ENCODE measurements at places on chromosomes 5 and 9. TPM values are rescaled to one million over a fixed set of nuclear protein-coding genes. Genes with fewer than 3 reads are reported as not detected.

The BOD1 gene
- total RNA-seq = 23.8 TPM

- DNase-seq = no peak
Measured at GRCh38 chr5:71891856-71892255, 172.8 kb downstream of the CARTPT start.

The OR2V2 gene
- not detected for total RNA-seq

GRCh38 chr5:169696621-169697510 lies 59.8 kb downstream of the DOCK2 start:
- no peak for DNase-seq

- DNase-seq = no peak
Measured at GRCh38 chr5:123104607-123105006, 15.6 kb downstream of the PRDM6 start.

GRCh38 chr9:99011161-99011709 lies 67.5 kb downstream of the COL15A1 start:
- DNase-seq = no peak

The FST gene
- 1.3 TPM for total RNA-seq

DNA sequence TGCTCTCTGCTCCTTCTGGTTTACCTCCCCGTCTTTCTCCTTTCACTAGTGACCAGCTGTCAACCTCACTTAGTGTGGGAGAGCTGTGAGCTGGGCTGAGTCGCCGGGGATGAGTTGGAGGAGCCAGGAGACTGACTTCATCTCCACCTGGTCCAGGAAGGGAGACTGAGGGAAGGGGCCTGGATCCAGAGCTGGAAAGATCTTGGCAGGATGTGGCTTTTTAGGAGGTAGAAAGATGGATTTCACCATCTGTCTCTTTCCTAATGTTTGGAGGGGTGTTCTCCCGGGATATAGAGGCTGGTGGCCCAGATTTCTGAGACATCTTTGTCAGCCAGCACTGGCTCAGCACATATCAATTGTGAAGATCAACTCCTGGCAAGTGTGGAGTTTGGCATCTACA lies 37.1 kb upstream of the TNC start:
- DNase-seq = no peak

GRCh38 chr5:75690669-75691068 lies 26.6 kb downstream of the POC5 start:
- no peak for DNase-seq

- DNase-seq = no peak
Measured at GRCh38 chr5:157294407-157295091, 28.6 kb downstream of the CYFIP2 start.

DNA sequence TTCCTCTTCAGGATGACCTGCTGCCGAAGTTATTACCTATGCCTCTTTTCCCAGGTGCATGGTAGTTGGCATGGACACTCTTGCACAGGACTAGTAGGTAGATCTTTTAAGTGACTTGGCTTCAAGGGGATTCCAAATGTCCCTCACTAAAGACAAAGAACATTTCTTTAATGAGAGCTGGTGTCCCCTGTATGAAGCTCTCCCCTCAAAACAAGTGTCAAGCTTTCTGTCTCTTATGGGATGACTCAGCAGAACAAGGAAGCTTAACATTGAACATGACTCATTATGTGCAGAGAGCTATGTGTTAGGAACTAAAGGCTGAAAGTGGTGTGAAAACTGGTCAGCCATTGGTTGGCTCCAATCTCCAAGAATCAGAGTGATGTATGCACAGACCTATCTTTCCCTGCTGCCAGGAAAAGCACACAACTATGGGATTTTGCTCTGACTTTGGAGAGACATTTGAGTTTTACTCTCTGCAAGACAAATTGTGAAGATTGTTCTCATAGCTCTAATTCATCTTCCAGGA lies 120.5 kb downstream of the PRDM6 start:
- no peak for DNase-seq

- no peak for DNase-seq
Measured at GRCh38 chr5:9787861-9788600, 157.9 kb upstream of the TAS2R1 start.

DNA sequence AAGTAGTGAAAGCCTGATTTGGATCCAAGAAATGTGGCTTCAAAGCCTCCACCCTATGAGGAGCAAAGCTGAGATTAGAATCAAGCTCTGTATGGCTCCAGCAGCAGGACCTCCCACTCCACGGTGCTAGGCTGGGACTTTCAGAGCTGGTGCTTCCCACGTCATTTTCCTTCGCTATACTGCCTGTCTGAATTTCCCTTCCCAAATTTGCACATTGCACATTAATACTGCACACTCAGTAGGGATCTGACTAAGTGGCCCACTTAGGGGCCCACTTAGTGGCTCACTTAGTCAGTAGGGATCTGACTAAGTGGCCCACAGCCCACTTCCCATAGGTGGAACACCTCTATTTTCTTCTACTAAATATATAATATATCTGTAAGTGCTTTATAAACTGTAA lies 14.1 kb upstream of the SPDL1 start:
- no peak for DNase-seq

DNA sequence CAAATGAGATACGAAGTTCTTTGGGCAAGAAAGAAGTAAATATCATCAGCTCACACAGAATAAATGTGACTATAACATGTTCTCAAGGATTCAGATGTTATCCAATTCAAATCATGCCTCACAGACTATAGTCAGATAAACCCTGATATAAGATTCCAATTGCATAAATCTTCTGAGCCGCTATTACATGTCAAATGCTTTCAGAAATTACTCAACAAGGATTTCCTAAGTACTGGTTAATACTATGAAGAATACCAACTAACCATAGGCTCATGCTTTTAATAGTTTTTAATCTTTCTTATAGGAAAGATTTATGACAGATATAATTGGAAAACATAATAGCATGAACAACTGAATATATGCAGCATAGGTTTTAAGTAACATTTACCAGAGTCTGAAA lies 73.6 kb downstream of the BAAT start:
- no peak for DNase-seq

DNA sequence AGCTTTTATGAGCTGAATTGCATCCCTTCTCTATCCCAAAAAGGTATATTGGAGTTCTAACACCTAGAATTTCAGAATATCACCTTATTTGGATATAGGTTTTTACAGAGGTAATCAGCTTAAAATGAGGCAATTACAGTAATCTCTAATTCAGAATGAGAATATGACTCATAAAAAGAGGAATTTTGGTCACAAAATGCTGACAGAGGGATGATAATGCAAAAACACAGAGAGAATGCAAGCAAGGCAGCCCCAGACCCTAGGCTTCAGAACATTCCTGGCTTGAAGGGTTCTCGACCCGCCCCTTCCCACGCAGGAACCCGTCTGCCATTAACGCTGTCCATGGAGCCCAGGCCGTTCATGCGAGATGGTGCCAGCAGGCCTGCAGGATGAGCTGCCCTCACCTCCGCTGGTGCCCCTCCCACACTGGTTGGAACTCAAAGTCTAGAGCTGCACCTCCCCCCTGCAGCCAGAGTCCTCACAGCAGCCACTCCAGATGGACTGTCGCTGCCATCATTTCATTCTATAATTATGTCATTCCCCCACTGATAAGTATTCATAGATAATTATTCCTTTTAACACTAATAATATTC lies 1173.4 kb upstream of the ACO1 start:
- no peak for DNase-seq

DNA sequence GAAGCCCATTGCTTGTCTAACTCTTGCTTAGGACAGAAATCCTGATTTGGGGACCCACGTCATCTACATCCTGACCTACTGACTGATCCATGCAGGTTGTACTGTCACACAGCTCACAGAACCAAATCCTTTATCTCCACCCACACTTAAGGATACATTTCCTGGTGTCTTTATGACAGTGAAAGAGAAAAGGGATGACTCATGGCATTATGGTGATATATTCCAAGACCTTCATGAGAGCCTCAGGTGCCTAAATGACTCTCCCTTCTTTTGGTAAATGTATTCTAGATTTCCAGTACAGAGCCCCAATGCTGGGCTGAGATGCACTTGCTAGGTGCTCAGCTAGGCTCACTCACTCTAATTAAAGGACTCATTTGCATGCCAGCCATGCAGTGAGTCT lies 26.0 kb upstream of the DMRT2 start:
- DNase-seq = no peak

The FRMPD1 gene
- total RNA-seq = not detected

DNA sequence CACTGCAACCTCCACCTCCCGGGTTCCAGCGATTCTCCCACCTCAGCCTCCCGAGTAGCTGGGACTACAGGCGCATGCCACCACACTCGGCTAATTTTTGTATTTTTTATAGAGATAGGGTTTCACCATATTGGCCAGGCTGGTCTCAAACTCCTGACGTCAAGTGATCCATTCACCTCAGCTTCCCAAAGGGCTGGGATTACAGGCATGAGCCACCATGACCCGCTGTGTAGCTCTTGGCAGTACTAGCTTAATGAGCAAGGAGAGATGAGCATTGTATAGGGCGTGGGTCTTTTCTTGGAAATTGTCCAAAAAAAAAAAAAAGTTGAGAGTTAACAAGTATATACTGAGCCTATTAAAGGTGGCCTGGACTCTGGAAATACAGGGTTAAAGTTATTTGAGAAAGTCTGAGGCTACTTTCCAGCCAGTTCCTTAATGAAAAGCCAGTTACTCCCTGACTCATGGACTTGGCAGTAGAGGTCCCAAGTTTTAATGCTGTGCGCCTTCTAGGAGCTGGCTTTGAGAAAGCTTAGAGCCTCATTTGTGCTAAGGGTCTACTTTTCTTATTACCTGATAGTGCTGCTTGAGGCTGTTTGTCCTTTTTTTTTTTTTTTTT lies 4.2 kb upstream of the FGF18 start:
- DNase-seq = no peak

- no peak for DNase-seq
Measured at GRCh38 chr9:104386425-104387069, 117.5 kb upstream of the OR13F1 start.

The DOCK2 gene
- total RNA-seq = 13.3 TPM

The FAM163B gene
- 0.27 TPM for total RNA-seq

DNA sequence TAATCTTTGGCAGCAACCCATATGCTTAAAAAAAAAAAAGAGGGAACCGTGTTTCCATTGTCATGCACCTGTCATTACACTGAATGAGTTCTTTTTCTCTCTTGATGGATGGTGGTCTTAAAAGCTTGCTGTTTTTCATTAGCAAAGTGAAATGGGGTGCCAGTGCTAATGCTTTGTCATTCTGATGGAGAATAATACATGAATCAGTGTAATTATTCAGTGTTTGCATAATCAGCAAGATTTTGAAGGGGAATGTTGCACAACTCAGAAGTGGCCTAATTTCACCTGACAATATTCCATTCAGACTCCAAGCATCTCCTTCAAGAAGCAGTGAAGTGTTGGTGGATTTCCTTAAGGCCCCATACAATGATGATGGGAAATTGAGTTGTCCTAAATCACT lies 38.1 kb downstream of the MAP1B start:
- DNase-seq = no peak

GRCh38 chr5:74275171-74275992 lies 365.1 kb downstream of the ENC1 start:
- no peak for DNase-seq

- no peak for DNase-seq
Measured at GRCh38 chr5:71786337-71787055, 67.4 kb downstream of the CARTPT start.

The SAXO1 gene
- not detected for total RNA-seq

GRCh38 chr5:9316041-9316440 lies 229.8 kb downstream of the SEMA5A start:
- DNase-seq = no peak

The FBN2 gene
- 1.9 TPM for total RNA-seq

- no peak for DNase-seq
Measured at GRCh38 chr9:82424599-82425120, 436.1 kb downstream of the SPATA31D1 start.

DNA sequence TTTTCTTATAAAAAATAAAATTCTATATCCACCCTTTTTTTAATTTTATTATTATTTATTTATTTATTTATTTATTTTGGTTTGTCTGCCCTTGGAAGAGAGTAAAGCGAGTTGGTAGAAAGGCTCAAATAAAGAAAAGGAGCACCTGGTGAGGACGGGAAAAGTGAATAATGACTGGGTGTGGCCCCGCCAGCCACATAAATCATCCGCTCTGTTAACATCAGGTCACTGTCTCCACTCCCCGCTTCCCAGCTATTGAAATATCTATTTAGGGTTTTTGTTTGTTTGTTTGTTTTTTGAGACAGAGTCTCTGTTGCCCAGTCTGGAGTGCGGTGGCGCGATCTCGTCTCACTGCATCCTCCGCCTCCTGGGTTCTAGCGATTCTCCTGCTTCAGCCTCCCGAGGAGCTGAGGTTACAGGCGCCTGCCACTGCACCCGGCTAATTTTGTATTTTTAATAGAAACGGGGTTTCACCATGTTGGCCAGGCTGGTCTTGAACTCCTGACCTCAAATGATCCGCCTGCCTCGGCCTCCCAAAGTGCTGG lies 844 bp downstream of the POLR3G start:
- DNase-seq = peak; percentile 12

- DNase-seq = no peak
Measured at GRCh38 chr9:16112116-16112515, 559.3 kb downstream of the CCDC171 start.

- DNase-seq = no peak
Measured at GRCh38 chr9:133845440-133845839, 107.3 kb upstream of the SARDH start.

DNA sequence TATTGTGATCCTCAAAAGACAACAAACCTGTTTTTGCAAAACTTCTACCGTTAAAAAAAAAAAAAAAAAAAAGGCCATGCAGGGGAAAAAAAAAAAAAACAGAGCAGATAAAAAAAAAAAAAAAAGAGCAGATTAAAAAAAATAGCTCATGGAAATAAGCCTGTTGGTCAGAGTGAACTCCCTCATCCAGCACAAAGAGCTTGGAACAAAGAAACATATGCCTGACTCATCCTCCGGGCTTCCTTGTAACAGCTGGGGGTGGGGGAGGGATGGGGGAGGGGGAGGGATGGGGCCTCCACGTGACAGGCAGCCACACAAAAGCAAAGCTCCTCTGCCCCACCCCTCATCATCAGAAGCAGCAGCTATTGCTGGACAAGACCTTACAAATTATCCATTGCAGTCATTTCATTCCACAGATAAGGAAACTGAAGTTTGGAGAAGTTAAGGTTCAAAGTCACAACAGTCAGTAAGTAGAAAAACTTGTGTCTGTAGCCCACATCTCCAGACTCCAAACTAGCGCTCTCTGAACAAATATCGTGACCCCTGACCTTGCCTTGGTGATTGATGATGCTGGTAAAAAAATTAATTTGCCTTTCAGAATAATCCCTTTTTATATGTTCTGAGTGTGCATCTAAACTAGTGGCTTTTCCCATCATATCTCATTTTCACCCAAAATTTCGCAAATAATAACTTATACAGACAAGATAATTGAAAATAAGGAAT lies 38.9 kb downstream of the SLC35D2 start:
- DNase-seq = peak; percentile 37

GRCh38 chr5:177195307-177195952 lies 61.9 kb downstream of the NSD1 start:
- DNase-seq = no peak

The COX7C gene
- total RNA-seq = 917 TPM

The SOHLH1 gene
- not detected for total RNA-seq

Measured in left colon (tissue), 2 donors.